PC-3 (cell line): ENCODE measurements at places on chromosomes 11 and 22.

DNA sequence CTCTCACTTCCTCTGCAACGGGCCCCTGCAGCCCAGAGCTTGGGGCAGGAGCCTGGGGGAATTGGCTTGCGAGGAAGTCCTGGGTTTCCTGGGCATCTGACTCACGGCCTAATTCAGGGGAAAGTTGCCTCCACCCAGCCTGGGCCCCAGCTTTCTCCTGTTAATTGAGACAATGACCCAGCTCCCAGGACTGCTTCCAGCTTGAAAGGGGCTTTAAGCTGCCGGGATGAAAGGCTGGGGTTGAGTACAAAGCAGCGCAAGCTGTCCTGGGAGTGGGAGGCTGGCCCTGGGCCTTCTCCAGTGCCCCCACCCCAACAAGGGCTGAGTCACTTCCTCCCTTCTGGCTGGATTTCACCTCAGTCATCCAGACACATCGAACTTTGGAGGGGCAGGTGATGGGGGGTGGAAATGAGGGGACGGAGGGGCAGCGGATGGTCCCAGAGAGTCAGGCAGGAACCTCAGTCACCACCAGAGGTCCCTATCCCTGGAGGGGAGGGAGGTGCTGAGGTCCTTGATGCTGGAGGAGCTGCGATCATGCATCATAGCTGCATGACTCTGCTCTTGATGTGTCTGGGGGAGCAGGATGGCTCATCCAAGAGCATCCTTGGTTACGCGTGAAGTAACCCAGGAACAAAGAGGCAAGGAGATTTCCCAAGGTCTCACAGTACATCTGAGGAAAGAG, 30.1 kb upstream of the OAF start:
- DNase-seq: peak; percentile 16

DNA sequence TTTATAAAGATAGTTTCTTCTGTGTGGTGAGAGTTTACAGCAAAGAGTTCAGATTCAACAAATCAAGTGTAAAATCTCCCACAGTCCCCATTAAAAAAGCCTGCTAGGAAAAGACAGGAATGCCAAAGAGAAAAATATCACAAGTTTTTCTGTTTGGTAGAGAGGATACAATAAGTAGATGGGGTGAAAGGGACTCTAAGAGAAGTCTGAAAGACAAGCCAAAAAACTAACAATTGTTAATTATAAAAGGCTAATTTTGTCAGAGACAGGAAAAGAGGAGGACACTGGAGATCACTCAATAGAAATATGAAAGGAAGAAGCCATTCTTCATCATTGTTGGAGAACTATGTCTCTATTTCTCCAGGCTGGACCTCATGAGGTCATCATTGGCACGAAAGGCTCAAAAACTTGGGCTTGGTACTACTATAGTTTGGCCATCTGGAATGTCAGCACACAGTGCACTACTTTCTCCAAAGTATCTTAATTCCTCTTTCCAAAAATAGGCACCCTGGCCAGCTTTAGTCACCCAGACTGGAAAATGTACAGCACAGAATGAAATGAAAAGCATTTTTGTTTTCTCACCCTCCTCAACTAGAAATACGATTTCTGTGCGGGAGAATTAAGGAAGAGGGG, 531 bp upstream of the SOX6 start:
- DNase-seq: no peak

GRCh38 chr11:118610773-118611432, 3.5 kb downstream of the PHLDB1 start:
- peak; percentile 61 for DNase-seq

DNA sequence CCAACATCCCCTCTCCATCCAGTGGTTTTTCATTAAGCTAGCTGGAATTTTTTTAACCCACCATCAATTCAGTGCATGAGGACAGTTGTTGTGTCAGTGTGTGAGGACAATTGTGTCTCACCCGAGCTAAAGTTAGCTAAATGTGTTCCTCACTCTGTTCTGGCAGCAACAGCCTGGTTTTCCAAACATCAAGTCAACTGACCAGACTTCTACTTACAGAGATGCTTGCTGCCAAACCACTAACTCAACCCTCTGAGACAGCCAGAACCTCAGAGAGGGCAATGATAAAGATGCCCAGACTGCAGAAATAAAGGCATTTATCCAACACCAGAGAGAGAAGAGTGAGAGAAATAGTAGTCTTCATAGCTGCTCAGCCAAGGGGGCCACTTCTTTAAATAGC, 6.7 kb downstream of the PAMR1 start:
- no peak for DNase-seq

- DNase-seq: no peak
Observed at GRCh38 chr11:126725521-126725920, 275.0 kb downstream of the KIRREL3 start.

- no peak for DNase-seq
Observed at GRCh38 chr11:128643661-128644317, 50.1 kb upstream of the FLI1 start.

- DNase-seq: no peak
Observed at GRCh38 chr11:110587972-110588371, 124.3 kb downstream of the ARHGAP20 start.

GRCh38 chr11:69048694-69049489, at the start of gene TPCN2:
TPCN2 (plus strand) TSS chr11:69048932; CDS start chr11:69048998, 66 bp downstream.
- peak; percentile 99 for DNase-seq

- DNase-seq: no peak
Observed at GRCh38 chr11:12285811-12286222, 91.6 kb upstream of the PARVA start.

GRCh38 chr22:42233879-42234278, 36.6 kb downstream of the TCF20 start:
- no peak for DNase-seq

- peak; percentile 72 for DNase-seq
Observed at GRCh38 chr11:35725885-35726284, 63.3 kb downstream of the TRIM44 start.

DNA sequence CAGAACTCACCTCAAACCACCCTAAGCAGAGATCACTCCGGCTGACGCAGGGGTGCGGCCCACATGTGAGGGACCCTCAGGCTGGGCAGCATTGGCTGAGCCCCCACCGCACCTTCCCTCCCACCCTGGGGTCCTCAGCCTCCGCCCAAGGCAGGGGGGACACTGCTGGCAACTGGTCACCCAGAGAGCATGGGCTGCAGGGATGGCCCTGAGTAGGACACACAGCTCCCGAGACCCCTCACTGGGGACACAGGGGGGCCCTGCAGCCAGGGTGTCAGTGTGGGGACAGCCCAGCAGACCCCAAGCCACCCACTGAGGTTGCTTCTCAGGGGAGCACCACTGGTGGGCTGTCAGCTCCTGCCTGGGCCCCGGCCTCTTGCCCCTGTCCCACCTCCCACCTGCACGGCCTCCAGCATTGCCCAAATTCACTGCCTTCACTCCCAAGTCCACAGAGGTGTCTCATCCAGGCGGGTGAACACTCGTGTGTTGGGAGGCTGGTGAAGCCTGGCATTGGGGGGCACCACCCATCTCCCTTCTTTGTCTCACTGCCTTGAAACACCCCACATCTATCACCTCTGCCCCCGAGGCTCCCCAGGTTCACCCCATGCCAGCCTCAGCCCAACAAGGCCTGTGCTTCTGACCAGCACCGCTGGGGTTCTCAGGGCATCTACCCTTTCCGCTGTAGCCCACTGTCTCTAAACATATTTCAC, 4.7 kb downstream of the C11orf21 start:
- DNase-seq: no peak

DNA sequence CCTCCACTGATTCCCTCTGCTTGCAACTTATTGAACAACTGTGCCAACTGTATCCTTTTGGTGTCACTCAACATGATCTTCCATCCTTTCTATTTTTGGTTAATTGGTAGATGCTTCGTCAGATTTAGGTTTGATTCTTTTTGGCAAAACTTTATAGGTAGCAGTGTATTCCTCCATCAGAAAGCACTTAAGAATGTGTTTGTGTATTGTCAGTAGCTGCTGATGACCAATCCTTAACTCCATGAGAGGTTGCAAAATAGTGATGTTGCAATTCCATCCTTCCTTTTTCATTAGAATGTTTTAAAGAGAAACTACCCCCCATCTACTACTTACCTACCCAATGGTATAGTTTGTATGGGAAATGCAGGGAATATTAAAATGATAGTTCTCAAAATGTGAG, 22.1 kb downstream of the FAM76B start:
- peak; percentile 25 for DNase-seq

- DNase-seq: no peak
Observed at GRCh38 chr11:111176603-111177002, 68.9 kb upstream of the POU2AF2 start.

GRCh38 chr22:19765477-19766239, 5.1 kb downstream of the TBX1 start:
- no peak for DNase-seq
